NCI-H748 treated with DMSO at 0.1 percent for 48 hours (cell line): ENCODE measurements at places on chromosomes 16 and 17.

GRCh38 chr17:2797637-2798036 is 1.4 kb downstream of the RAP1GAP2 start:
- no peak for DNase-seq

GRCh38 chr16:85246473-85246872 is 134.2 kb upstream of the CIBAR2 start:
- DNase-seq: no peak

DNA sequence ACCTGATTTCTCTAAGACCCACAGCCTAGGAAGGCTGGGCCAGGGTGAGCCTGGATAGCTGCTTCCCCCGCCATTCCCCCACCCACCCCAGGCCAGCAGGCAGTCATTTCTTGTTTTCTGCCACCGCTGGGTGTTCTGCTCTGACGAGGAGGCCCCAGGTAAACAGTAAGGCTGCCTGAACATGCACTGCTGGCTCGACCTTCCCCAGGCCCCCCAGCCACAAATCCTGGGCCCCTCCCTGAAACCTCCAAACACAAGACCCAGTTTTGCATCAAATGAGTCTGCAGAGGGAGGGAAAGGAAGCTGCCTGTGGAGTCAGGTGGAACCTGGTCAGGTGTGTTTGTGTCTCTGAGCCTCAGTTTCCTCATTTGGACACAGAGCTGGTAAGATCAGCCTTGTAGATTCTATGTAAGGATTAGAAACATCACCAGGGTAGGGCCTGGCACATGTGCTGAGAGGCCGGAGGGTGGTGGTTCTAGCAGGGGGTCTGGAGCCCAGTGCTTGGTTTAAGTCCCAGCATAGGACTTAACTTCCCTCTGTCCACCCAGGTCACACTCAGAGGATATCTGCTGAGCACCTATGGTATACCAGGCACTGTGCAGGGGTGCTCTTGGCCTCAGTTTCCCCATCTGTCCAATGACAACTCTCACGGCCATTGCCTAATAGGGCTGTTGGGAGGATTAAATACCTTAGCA is 18.9 kb upstream of the PRM1 start:
- DNase-seq: no peak

DNA sequence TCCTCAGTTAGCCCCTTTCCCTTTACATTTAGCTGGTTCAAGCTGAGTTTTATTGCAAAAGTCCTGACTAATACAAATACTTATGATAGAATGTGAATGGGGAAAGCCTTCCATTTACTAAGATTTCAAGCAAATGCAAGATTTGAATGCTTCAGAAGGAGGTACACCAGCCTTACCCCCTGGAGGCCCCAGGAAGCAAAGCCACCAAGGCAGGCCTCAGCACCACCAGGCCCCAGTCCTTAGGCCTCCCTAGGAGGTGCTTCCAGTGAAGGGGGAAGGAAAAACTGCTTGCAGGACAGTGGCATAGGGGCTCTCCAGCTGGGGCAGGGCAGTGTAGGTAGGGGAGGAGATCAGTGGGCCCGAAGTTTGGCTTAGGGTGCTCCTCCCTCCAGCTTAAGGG is 7.3 kb upstream of the PRPSAP2 start:
- DNase-seq: no peak

GRCh38 chr17:50550661-50551432 is 3.9 kb downstream of the SPATA20 start:
- DNase-seq: no peak

DNA sequence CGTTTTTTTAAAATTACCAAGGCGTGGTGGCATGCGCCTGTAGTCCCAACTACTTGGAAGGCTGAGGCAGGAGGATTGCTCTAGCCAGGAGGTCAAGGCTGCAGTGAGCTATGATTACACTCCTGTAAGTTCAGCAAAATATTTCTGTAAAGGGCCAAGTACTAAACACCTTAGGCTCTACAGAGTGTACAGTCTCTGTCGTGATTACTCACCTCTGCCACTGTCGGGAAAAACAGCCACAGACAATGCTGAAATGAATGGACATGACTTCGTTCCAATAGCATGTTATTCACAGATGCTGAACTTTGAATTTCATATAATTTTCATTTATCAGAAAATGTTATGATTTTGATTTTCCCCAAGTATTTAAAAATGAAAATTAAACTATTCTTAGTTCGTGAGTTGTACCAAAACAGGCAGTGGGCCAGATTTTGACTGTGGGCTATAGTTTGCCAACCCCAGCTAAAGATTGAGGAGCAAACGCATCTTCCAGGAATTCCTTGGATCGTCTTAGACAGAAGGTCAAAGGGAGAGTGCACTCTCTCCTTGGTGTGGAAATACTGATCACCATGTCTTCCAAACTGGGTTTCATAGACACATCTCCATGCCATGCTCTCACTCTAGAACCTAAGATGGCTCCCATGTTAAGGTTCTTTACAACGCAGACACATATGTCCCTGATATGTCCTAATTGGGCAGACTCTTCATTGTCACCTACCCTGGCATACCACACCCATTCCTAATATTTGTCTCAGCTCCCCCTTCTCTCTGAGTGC is 89.5 kb downstream of the MARF1 start:
- no peak for DNase-seq

- no peak for DNase-seq
Observed at GRCh38 chr17:50872710-50873424, 6.7 kb upstream of the TOB1 start.

DNA sequence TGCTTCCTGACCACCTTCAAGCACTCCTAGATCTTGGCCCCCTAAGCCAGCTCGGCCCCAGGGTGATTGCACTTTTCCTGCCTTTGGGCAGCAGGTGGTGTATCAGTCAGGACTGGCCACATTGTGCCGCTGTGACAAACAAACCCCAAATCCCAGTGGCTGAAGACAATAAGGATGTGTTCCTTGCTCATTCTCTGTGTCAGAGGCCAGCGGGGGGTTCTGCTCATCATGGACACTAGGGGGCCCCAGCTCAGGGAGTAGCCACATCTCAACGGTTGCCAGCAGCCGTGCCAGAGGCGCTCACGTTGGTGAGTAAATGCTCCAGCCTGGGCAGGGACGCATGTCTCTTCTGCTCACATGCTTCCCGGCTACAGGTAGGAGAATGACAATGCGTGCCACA is 60.4 kb downstream of the ZDHHC7 start:
- no peak for DNase-seq
